ENCODE measurements at places on chromosomes 2 and 18.
A peak's percentile ranks its signal among the peaks of the same experiment; 100 is the strongest.

- DNase-seq: no peak
Observed at GRCh38 chr18:9008709-9009635, 93.5 kb upstream of the NDUFV2 start.

- DNase-seq: no peak
Observed at GRCh38 chr2:106537047-106537446, 49.9 kb downstream of the CD8B2 start.

- DNase-seq: no peak
Observed at GRCh38 chr2:8956774-8957173, 46.7 kb downstream of the MBOAT2 start.

DNA sequence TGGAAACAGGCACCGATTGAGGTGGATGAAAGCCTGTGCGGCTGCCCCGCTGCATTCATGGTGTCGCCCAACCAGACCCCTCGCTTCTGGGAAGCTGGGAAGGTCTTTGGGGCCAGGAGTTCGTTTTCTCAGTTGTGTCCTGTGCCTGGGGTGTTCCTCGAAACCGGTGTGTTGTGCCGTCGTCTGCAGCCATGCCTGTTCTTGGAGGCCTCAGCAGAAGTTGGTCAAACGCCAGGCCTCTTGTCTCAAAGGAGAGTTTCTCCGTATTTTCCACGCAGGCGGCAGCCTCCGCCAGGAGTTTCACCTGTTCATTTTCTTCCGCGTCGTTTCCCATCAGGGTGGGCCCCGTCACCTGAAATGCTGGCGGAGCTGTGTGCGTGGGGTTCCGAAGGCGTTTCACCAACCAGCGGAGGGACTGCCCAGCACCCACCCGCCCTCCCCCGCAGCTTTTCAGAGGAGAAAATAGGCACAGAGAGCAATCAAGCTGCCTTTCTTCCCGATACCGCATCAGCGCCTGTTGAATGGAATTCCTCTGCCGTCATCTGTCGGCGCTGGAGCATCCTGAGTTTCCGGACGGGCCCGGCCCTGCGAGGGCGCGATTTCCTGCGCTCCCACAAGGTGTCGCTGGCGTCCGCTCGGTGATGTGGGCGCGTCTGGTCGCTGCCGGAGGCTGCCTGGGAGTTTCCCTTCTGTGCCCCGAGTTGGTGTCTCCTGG, 17.0 kb upstream of the NFATC1 start:
- DNase-seq: peak; percentile 64

DNA sequence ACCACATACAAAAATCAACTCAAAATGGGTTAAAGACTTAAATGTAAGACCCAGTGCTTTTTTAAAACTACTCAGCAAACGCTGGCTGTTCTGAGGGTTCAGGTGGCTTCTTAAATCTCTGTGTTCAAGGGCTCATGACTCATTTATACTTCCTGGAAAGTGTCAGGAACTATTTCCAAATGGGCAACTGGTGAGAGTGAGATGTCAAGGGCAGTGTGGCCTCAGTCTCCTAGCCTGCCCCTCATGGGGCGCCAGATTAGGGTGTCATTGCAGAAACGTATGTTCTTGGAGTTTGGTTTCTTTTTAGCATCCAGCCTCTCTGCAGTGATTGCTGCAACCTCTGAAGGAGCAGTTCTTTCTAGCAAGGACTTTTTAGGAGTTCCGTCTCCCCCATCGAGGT, 485.4 kb downstream of the TNS1 start:
- DNase-seq: no peak

DNA sequence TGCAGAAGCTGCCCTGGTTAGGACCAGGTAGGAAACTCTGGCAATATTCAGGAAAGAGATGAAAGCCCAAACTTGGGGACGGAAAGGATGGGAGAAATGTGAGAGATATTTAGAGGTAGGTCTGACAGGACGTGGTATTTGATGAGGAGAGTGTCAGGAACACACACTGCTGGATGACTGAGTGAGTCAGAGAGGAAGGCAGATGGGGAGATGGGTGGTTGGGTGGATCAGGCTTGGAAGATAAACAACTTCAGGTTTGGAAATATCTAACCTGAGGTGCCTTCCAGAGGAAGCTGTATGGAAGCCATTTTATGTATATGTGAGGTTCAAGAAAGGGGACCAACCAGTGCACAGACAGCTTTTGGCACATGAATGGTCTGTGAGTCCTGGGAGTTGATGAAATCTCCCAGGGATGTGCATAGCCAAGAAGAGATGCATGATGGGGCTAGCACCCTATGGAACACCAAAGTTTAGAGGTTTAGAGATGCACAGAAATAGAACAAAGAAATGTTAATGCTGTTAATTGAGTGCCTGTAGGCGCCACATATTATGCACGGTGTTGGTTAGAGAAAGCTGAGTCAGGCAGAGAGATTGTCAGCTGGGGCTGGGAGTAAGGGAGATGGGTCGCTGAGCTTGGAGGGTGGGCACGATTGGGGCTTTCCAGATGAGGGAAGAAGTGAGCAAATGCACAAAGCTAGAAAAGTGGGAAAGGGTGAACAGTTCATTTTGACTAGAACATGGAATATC, 101.0 kb downstream of the VIT start:
- DNase-seq: no peak

DNA sequence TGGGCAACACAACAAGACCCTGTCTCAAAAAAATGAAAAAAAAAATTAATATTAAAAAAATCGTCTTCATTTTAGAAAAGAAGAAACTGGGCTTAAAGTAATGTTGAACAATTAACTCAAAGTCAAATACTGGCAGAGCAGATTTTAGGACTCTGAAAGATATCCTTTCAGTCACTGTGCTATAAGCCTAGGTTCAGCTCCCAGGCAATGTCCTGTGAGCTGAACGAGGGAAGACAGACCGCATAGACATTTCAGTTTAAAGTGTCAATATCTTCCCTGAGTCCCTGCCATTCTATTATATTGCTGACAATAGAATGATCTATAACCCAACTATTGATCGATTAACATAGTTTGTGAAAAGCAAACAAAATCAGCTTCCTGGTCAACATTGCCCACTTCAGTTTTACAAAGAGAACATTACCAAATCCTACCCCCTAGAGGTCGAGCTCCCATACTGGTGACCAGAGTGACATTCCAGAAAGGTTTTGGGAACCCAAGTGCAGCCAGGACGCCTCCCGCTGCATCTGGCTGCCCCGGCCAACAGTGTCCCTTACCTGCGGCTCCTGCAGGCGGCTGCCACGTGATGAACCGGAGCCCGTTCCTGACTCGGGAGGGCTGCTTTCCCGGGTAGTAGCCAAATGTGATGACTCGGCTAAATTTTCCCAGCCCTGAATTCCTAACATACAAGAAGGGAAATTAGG, 639 bp downstream of the MRO start:
- DNase-seq: no peak

DNA sequence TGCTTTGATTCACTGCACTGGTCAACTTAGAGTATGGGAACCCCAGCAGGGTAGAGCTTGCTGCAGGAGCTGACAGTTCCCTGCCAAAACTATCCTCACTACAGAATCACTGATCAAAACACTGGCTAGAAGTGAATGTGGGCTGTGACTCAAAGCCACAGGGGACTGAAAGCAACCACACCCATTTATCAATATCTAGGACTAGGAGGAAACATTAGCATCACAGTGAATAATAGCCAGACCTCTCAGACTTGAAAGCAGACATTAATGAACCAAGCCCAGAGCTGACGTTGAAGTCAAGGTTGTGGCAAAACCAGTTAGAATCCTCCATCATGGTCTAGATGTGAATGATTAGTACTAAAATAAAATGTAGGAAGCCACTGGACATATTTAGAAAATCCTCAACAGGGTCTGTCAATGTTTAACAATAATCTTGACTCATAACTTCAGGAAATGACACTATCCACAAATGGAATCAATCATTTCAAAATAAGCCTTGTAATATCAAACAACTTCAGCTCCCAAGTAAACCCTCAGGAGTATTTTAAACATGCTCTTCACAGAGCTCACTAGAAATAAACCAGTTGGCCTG, 131.4 kb downstream of the CDH20 start:
- no peak for DNase-seq

- no peak for DNase-seq
Observed at GRCh38 chr2:240396623-240397541, 38.6 kb upstream of the GPC1 start.

DNA sequence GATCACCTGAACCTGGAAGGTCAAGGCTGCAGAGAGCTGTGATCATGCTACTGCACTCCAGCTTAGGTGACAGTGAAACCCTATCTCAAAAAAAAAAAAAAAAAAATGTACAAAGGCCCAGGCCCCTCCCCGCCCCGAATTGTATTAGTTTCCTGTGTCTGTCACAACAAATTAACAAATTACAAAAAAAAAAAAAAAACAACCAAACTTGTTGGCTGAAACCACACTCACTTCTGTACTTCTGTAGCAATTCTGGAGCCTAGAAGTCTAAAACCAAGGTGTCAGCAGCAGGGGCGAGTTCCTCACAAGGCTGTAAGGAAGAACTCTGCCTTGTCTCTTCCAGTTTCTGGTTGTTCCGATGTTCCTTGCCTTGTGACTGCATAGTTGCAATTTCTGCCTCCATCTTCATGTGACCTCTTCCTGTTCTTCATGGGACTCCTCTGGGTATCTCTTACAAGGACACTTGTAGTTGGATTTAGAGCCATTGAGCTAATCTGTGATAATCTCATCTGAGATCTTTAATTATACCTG, 100.8 kb upstream of the ZSWIM2 start:
- no peak for DNase-seq

DNA sequence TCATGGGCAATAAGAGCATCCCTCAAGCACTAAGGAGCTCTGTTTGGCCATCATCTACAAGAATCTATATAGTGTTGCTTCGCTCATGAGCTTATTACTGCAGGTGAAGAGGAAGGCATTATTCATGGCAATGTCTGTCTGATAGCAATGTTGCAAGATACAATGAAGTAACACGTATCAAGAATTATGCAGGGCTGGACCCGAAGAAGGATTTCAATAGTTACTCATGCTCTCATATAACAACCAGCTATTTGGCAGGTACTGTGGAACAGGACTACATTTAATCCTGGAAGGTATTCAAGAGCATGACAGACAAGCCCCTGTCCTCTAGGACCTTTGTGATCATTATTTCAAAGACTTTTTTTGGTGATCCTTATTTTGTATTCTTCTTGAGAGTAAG, 109.6 kb downstream of the LAMA3 start:
- DNase-seq: no peak

- no peak for DNase-seq
Observed at GRCh38 chr2:120673571-120674061, 62.1 kb upstream of the GLI2 start.

GRCh38 chr2:217459680-217460405, 543.0 kb downstream of the TNS1 start:
- DNase-seq: no peak

- no peak for DNase-seq
Observed at GRCh38 chr2:198498516-198498915, 694.1 kb downstream of the PLCL1 start.

- DNase-seq: no peak
Observed at GRCh38 chr18:652131-652530, 5.3 kb upstream of the TYMS start.

- DNase-seq: no peak
Observed at GRCh38 chr2:121294881-121295840, 10.2 kb upstream of the TFCP2L1 start.

- no peak for DNase-seq
Observed at GRCh38 chr2:206801418-206802189, 36.2 kb downstream of the FASTKD2 start.

GRCh38 chr18:76521417-76522121, 26.5 kb upstream of the ZNF516 start:
- DNase-seq: no peak

DNA sequence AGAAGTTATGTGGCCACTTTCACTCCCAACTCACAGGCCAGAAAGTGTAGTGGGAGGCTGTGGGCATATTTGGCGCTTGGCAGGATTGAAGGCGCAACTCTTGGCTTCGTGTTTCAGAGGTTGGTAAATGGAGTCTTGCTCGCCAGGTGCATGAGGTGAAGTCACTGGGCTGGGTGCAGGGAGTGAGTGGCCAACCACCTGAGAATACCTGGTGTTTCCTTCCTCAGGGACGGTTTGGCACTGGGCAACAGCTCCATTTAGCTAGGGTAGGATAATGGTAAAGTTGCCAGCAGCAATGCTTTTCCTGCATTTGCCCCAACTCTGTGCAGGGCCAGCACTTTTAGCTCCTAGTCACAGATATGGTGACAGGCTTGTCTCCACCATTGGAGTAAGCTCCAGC, 115.9 kb downstream of the AGAP1 start:
- no peak for DNase-seq

- DNase-seq: no peak
Observed at GRCh38 chr2:64086347-64087082, 57.7 kb downstream of the PELI1 start.

DNA sequence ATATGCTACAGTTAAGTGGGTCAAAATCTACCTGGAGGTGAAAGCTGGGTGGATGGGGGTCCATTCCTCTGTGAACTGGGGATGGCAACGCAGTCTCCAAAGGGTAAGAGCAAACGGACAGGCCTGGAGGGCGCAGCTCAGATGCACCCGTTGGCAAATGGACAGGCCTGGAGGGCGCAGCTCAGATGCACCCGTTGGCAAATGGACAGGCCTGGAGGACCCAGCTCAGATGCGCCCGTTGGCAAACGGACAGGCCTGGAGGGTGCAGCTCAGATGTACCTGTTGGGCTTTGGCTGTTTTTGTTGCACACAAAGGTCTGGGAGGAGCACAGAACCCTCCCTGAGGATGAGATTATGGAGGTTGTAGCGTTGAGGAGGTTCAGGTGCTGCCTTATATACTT, 33.7 kb downstream of the RBFA start:
- DNase-seq: no peak

DNA sequence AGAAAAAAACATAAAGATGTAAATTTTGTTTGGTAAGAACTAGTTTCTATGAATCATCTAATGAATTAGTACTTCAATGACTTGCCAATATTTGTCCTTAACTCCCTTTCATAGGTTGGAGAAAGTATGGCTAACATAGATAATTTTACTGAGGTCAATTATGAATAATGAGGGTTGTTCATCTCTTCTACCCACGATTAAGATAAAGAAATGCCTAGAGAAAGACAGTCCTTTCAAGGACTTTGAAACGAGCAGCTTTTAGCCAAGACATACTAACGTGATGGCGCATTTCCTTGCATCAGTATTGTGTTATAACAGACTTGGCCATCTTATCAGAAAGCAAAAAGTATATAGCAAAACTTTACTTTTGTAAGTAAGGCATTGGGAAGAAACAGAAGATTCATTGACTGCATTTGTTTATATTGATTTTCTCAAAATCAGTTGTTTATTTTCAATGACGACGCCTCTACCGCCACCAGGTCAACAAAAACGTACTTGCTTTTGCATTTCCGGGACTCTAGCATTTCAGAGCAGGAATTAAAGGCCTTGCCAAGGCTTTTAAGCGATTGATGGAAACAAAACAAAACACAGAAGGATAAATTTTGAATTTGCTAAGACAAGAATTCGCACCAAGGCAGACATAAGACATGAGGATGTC, 961 bp downstream of the RBM43 start:
- DNase-seq: no peak

GRCh38 chr18:67132919-67133318, 383.6 kb downstream of the DSEL start:
- DNase-seq: no peak

GRCh38 chr18:64294967-64295366, 146.1 kb upstream of the LINC00305 start:
- DNase-seq: no peak

All from stimulated activated CD4-positive, alpha-beta T cell treated with anti-CD3 and anti-CD28 coated beads, Interleukin-1b, Interleukin-23, amount 100 ng/mL, for 1 hour (primary cell).